T-cell (primary cell): ENCODE measurements at places on chromosomes 16 and 17.
A peak's percentile ranks its signal among the peaks of the same experiment; 100 is the strongest.

DNA sequence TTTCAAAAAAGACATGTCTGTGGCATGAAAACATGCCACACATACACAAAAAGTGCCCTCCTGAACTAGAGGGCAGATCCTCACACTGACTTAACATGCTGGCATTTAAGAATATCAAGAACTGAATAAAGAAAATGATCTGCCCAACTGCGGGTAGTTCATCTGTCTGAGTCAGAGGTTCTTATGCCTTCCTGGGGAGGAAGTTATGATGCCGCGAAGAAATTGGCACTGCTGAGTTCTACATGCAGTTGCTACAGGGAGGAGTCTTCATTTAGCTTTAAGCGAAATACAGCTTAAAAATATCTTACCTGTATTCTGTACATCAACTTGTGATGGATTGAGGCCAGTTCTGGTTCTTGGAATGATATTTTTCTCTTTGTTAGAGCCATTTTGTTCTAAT is 6.3 kb downstream of the ALDH3A2 start:
- no peak for DNase-seq

DNA sequence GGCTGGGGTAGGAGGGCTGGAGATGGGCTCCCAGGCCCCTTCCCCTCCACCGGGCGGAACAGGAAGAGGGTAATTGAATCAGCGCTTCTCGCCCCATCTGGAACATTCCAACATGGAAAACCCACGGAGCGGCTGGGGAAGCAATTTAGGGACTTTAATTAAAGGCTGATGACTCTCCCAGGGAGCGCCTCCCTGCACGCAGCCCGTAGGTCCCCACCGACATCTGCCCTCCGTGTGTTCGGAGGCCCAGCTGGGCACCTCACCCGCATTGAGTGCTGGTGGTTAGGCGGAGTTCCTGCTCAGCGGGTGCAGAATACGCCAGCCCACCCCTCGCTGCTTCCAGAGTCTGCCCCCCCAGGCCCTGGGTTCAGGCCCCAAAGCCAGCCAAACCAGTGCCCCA is 10.0 kb downstream of the HS3ST6 start:
- DNase-seq: no peak

DNA sequence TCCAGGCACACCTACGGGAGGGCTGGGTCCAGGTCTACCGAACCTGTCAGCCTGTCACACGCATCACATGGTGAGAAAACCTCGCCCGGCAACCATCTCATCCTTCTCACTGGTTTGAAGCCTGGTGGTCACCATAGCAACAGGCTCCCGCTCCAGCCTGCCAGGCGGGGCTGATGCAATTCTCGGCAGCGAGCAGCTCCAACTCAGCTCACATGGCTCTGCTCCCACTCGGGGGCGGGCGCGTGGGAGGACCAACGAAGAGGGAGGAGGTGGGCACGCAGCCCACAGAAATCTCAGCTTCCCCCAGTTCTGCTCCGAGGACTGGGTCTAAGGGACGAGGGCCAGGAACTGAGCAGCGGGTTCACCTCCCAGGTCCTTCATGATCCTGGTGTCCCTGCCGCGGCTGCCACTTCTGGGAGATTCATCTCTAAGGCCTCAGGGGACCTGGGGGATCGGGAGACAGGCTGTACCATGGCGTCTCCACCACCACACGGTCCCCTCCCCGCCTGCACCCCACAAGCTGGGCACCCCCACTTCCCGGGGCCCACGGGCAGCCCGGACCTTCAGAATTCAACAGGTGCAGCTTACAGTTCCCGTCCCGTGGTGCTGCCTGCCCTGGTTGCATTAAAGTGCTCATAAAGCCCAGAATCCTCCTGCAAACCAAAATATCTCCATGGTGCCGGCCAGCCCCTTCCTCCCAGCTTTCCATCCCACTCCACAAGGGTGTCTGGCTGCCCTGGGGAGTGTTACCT is 25.8 kb downstream of the ABR start:
- no peak for DNase-seq

DNA sequence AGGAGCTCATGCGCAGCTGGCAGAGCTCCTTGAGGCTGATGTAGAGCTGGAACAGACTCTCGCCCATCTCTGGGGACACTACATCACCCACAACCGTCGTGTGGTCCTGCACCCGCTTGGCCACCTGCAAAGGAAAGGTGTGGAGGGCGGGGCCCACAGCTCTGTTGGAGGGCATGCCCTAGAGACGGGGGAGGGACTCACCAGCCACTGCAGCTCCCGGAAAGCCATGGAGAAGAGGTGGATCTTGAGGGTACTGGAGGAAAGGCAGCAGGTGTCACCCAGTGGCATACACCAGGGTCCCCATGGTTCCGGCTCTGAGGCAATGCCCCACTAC is 8.6 kb downstream of the UNC13D start:
- no peak for DNase-seq

- no peak for DNase-seq
Observed at GRCh38 chr17:39400547-39401411, 647 bp downstream of the FBXL20 start.

DNA sequence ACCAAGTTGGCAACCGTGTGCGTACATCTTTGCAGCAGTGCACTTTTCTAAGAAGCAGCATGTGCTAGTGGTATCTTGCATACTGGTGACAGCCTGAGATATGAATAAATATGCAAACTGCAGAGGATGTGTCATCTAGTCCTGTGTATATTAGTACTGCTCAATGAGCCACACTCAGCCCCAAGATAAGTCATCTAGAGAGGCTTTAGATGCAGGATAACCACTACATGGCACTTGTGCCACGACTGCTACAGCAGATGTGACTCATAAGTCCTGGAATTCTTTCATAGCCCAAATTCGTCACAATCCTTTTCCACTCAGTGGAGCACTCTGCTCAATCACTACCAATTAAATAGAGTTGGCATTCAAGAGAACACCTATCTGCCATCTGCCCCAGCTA is 171.5 kb downstream of the AXIN2 start:
- DNase-seq: no peak

DNA sequence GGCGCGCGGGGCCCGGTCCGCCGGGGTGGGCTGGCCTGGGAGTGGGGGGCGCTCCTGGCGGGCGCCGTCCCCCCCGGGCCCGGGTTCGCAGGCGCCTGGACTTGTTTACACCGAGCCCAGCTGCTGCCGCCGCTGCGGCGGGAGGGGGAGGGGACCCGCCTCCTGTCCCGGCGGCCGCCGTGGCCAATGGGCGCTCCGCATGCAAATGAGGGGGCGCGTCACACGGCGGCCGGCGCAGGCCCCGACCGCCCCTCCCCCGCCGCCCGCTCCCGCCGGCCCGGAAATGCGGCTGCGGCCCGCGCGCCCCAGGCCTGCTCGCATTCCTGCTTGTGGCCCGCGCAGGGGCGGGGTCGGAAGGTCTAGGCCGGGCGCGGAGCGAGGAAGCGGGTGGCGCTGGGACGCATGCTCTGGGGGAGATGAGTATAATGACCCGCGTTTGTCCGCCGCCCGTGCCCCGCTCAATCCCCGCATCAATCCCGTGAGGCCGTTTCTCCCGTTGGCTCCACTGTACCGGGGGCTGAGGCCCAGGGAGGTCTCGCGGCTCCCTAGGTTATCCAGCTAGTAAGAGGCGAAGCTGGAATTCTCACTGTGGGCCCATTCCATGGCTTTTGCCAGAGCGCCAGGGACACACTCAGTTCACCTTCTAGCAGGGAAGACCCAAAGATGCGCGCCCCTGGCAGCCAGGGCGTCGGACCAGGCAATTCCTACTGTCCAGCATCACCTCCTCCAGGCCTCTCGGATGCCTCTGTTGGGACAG is at the start of gene YPEL3:
Gene YPEL3, minus strand, starts transcription at position 109 of the 757 bp plus-strand sequence. CDS start 731 bp downstream, outside the sequence.
- DNase-seq: peak; percentile 92

GRCh38 chr17:6079155-6079888 is 9.1 kb downstream of the WSCD1 start:
- no peak for DNase-seq

- DNase-seq: no peak
Observed at GRCh38 chr17:2963332-2964027, 99.9 kb downstream of the OR1D5 start.

DNA sequence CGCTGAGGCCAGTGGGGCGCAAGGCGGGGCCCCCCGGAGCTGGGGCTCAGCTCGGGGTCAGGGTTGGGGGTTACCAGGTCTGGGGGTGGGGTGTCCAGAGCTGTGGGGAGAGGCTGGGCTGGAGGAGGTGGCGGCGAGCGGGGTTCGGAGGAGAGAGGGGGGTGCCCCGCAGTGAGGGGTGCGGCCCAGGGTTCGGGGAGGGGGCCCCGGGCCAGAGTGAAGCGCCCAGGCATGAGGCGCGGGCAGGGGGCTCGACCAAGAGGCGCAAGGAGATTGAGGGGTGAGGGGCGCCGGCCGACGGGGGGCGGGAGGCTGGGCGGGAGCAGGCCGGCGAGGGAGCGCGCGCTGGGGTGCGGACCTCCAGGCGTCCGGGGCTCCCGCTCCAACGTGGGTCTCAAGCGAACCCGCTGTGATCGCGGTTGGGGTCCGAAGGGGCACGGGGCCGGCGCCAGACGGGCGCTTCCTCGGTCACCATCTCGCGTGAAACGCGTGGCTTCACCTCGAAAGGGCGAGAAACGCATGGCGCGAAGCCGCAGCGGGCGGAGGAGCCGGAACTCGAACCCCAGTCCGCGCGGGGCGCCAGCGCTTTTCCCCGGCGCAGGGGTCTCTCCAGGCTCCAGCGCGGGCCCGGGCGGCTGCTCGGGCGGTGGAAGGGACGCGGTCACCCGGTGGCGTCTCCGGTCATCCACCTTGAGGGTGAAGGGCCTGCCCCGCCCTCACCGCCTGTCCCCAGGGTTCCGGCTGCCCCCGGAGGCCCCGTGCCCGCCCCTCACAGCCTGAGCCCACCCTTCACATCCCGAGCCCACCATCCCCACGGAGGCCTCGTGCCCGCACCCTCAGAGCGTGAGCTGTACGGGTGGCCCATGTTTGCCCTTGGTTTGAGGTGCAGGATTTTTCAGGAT is 846 bp downstream of the CPNE7 start:
- no peak for DNase-seq

GRCh38 chr17:12395733-12396354 is 269.8 kb upstream of the MYOCD start:
- DNase-seq: no peak

GRCh38 chr17:73182616-73183310 is 10.1 kb upstream of the COG1 start:
- no peak for DNase-seq

- no peak for DNase-seq
Observed at GRCh38 chr16:12826559-12826958, 22.9 kb upstream of the CPPED1 start.

DNA sequence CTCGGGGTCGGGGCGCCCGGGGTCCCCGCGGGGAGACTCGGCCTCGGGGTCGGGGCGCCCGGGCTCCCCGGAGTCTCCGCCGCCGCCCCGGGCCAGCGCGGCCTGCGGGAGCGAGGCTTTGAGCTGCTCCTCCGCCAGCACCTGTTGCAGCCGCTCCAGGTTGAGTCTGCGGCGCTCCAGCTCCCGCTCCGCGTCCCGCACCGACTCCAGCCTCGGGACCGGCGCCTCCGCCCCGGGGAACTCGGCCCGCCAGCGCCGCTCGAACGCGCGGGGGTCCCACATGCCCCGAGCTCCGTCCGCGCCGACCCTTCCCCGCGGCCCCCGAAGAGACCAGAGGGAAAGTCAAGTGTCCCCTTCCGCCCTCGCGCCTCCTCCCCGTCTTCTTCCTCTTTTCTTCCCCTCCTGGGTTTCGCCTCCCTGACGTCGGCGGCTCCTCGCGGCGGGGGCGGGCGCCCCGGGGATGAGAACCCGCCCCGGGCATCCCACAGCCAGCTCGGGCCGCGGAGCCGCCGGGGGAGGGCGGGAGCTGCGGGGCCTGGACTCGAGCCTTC is 40.8 kb upstream of the BHLHA9 start:
- DNase-seq: peak; percentile 26

- DNase-seq: peak; percentile 29
Observed at GRCh38 chr17:64393000-64393402, 2.3 kb upstream of the PECAM1 start.

GRCh38 chr16:77402118-77402517 is 32.7 kb downstream of the ADAMTS18 start:
- no peak for DNase-seq

GRCh38 chr17:57099165-57099564 is 14.1 kb downstream of the AKAP1 start:
- no peak for DNase-seq

DNA sequence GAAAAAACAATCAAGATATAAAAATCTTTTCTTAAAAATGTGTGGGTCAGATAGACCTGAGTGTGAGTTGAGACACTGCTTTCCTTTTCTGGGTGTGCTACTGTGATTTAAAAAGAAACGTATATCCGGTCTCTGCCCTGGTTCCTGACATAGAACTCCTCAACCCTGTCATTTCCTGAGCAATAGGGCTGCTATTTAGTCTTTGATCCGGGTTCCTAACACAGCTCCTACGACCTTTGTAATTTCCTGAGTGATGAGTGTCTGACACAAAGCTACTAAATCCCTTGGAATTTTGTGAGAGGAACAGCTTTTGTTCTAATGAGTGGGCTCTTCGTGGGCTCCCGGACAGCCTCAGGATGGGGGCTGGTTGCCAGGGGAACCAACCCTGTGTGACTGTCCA is 93.9 kb upstream of the FA2H start:
- no peak for DNase-seq

DNA sequence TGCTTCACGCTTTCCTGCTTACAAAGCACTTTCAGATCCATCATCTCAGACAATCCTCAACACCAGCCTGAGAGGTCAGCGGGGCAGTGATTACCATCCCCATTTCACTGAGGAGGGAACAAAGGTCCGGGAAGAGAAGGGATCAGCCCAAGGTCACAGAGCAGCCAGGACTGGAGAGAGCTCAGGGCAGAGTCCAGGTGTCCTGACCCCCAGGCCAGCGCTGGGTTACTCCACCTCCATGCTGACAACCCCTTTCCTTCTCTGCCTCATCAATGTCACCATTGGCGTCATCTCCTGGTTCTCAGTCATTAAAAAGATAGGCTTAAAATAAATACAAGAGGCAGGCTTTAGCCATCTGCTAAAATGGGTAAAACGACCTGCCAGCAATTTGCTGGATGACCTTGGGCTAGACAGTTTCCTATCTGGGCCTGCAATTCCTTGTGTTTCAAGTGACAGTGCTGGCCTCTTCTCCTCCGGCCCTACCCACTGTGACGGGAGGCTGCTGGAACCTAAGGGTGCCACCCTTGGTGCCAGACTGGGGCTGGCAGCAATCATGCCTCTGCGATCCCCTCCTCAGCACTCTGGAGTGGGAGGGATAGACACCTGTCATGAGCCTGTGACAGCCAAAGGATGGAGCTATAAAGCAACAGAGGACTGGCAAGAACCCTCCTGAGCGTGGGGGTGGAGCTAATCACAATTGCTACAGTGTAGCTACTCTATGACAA is 79.5 kb upstream of the CCL1 start:
- no peak for DNase-seq

GRCh38 chr17:17809531-17810083 is 27.2 kb downstream of the SREBF1 start:
- DNase-seq: no peak
